ENCODE measurements at places on chromosomes 12 and 14.

GRCh38 chr14:61416591-61416990, 95.2 kb downstream of the PRKCH start:
- no peak for DNase-seq

DNA sequence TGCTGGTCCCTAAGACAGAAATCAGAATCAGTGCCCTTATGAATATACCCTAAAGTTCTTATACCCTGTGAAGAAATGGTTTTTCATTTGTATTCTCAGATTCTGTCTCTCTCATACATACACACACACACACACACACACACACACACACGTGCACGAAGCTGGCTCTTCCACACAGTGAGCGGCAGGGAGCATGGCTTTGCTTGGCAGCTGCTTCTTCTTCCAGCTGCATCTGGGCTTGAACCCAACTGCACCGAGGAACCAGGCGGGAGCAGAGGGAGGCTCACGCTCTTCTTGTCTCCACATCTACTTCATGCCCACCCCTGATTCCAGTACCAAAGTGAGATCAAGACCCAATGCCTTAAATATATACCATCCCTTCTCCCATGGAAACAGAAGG, 19.4 kb downstream of the GRIN2B start:
- DNase-seq, result no peak

- no peak for DNase-seq
These were observed 449.1 kb upstream of the SOX5 start for GRCh38 chr12:24398605-24399004.

DNA sequence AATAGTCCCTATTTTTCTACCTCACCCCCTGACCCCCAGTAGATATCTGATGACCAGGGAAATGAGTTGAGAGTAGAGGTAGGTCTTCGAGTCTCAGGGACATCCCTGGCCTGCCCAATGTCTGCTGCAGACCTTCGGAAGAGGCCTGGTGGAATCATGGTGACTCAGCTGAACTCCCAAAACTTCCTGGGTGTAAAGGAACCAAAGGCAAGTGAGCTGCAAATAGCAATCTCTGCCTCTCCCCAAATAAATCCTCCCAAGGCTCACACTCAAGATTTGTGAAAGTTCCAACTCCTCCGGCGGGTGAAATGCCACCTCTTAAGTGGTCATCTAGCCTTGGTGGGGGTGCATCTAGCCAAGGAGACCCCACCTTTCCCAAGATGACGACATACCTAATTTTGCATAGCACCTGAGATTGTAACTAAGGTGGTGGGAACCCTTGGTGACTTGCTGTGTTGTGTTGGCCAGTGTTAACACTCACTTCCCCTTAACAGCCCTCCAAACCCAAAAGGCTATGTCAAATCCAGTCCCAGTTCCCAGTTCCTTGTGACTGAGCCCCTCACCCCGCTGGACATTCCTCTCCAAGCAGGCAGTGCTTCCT, 6.3 kb downstream of the ZFP36L1 start:
- DNase-seq, result no peak

DNA sequence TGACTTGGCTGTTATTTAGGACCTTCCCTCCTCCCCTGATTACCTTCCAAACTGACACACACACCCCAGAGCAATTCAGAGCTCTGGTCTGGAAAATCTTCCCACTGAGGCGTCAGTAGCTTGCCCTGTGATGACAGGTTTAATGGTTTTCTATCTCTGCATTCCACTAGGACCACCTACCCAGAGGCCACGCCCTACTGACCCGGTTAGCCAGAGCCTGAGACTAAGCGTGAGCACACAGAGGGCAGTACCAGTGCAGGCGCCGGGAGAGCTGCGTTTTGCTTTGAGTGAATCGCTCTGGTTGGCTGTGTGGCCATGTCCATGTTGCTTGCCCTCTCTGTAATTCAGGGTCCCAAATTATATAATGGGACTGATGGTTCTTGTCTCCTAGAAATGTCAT, 36.2 kb upstream of the ATP2A2 start:
- DNase-seq, result no peak

GRCh38 chr12:114266536-114266935, 139.4 kb downstream of the TBX5 start:
- no peak for DNase-seq

- DNase-seq, result no peak
These were observed 8.3 kb upstream of the RTL1 start for GRCh38 chr14:100911665-100912316.

- DNase-seq, result no peak
These were observed 29.1 kb downstream of the SYNE2 start for GRCh38 chr14:63881926-63882325.

DNA sequence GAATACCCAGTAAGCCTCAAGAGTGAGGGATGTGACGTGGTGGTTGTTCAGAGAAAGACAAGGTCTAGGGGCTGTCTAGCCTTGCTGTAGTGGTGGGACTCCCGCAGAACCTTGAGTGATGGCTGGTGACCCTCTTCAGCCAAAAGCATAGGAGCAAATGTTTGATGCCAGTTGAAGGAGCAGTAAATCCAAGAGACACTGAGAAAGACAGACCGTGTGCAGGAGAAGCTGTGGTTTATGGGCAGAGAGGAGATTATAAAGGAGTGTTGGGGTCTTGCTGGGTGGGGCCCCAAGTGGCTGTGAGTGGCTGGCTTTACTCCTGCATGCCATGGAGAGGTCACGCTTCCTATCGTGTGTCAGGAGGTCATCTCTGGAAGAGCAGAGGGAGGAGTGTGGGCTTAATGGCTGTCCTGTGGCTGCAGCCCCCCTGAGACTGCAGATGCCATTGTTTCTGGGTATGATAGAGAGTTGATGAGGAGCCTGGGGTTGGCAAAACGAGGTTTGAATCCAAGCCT, 152.0 kb upstream of the CCND2 start:
- DNase-seq, result no peak

DNA sequence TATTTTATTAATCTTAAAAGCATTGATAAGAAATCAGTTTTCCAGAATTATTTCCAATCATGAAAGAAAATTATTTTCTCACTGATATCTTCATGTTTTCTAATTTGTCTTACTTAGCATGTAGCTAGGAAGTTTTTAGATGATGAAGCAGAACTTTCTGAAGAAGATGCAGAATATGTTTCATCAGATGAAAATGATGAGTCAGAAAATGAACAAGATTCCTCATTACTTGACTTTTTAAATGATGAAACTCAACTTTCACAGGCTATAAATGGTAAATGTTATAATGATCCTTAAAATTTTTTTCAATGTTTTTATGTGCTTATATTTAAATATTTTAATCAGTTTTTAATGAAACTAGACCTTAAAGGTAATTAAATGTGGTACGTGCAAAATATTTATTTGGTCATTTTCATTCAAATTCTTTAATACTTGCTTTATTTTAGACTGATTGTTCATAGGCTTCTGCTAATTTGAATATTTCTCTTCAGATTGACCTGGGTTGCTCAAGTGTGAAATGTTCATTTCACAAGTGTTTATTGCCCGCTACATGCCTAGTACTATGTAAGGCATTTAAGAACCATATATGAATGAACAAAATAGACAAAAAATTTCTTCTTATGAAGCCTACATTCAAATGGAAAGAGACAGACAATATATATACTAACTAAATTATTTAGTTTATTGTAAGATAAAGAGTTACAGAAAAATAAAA, 49.5 kb downstream of the FANCM start:
- DNase-seq, result no peak

DNA sequence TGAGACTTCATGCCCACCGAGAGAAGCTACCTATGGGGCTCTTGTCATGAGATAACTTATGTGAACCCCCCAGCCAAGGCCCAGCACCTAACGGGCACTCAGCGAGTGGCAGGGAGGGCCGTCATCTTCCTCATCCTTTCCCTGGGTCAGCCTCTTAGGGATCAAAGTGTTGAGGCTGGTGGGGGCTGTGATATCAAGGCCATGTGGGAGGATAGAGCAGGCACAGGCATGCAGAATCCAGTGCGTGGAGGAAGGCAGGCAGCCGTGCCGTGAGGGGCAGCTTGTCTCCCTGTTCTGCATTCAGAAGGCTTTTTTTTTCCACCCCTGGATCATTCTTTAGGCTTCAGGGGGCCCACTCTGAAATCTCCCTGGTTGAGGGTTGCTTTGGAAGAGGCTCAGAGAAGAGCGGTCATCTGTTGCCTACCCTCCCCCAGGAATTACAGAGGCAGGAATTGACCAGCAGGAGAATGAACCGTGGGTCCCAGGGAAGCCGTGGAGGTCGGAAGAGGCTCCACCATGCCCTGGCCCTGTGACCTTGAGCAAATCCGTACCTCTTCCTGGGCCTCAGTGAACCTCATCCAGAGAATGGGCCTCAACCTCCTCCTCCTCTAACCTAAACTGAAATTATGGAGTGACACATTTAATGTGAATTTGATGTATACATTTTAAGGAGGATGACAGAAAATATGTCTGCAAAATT, 62.8 kb downstream of the BEGAIN start:
- no peak for DNase-seq

DNA sequence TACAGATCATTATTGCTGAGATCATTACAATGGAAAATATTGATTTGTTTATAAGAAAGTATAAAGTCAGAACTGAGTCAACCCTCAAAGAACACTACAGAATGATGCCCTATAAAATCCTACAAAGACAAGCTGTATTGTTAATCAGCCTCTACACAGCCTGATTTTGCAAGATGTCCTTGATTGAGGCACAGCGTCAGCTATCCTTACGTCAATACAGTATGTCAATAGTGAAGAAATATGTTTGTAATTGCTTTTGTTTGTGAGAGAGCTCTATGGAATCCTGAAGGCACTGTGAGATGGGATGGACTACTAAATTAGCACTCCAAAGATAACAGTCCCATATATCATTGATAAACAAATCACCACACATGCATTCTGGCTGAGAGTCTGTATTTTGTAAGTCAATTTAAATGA, 70.7 kb downstream of the RASSF9 start:
- no peak for DNase-seq

DNA sequence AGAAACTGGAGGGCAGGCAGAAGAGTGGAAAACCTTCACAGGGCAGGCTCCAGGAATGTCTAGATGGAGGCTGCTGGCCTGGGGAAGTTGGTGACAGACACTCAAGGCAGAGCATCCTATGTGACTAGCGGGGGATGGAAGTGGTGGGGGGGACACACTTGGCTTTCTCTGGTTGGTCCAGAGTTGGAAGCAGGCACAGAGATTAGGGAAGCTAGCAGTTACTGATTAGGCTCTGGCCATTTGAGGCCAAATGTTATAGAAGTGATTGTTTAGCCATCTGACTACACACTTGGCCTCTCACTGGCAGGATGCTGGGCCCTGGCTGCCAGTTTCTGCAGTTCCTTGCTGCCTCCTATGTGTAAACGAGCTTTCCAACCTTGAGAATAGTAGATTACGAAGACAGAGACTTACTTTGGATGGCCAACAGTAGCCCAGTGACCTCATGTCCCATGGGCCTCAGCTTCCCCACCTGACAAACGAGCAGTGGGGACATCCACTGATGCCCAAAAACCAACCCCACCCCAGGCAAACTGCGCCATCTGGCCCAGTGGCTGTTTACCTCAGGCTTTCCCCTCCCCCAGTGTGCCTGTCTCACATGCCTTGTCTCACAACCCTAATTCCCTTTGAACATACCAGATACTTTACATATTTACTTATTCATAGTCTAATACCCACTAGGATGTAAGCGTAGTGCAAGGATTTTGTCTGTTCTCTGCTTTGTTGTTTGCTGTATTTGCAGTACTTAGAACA, 102.7 kb downstream of the PAPLN start:
- no peak for DNase-seq

GRCh38 chr12:83763425-83763824, 1076.7 kb downstream of the TMTC2 start:
- no peak for DNase-seq
